ENCODE measurements at places on chromosomes 12 and 14. TPM values are rescaled to one million over a fixed set of nuclear protein-coding genes. Genes with fewer than 3 reads are reported as not detected.
A peak's percentile ranks its signal among the peaks of the same experiment; 100 is the strongest.

GRCh38 chr14:58792416-58792815 is 154.7 kb downstream of the DACT1 start:
- DNase-seq = no peak

- no peak for DNase-seq
Measured at GRCh38 chr12:54126029-54126695, 62.6 kb downstream of the SMUG1 start.

- DNase-seq = no peak
Measured at GRCh38 chr14:87863047-87863446, 129.9 kb downstream of the GALC start.

DNA sequence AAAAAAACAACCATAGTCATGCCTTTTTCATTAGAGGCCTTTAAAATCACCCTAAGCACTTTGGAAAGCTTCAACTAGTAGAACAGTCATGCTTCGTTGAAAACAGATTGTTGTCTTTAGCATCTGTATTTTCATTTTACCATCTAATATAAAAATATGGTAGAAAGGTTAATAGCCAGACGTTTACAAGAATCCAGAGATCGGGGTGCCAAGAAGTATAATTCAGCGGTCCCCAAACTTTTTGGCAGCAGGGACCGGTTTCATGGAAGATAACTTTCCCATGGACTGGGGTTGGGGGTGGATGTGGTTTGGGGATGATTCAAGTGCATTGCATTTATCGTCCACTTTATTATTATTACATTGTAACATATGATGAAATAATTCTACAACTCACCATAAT is 138.4 kb downstream of the GLT1D1 start:
- no peak for DNase-seq

GRCh38 chr12:52558781-52559445 is 6.0 kb upstream of the KRT71 start:
- DNase-seq = no peak

- peak; percentile 80 for DNase-seq
Measured at GRCh38 chr12:53508534-53509170, 1.4 kb upstream of the NPFF start.

- no peak for DNase-seq
Measured at GRCh38 chr14:32677129-32677780, 261.4 kb upstream of the NPAS3 start.

DNA sequence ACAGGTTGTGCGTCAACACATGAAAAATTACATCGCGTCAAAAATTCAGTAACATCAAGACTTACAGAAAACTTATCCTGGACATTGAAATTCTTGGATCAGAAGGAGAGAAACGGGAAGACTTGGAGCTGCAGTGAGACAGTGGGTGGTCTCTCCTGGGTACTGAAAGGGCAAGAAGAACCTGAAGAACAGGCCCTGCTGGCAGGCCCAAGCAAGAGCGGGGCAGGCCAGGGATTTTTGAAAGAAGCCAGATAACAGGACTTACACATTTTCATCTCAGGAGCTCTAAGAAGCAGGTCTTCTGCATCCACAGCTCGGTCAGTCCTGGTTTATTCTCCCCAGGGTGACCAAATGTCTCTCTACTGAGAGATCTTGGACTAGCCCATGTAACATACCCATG is 466.5 kb upstream of the SOX5 start:
- no peak for DNase-seq

GRCh38 chr12:126487431-126487980 is 1422.3 kb downstream of the AACS start:
- no peak for DNase-seq

DNA sequence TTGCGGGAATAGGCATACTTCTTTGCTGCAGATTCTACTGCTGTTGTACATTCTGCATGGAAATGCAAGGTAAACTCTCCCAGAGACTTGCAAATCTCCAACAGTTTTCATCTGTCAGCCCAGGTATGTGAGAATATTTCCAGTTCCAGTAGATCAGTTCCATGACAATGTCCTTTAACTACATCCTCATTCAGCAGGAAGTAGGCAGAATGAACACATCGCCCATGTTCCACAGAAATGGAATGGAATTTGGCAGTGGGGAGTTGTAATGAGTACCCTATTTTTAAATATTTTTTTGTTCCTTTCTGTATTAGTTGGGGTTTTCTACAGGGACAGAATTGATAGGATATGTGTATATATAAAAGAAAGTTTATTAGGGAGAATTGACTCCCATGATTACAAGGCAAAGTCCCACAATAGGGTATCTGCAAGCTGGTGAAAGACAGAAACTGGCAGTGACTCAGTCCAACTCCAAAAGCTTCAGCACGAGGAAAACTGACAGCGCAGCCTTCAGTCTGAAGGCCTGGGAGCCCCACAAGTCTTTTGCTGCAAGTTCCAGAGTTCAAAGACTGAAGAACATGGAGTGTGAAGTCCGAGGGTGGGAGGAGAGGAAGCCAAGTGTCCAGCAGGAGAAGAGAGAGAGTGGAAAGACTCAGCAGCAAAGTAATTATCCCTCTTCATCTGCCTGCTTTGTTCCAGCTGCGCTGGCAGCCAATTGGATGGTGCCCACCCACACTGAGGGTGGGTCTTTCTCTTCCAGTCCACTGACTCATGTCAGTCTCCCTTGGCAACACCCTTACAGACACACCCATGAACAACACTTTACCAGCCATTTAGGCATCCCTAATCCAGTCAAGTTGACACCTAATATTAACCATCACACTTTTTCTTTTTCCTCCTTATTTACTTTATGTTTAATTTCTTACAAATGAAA is 110.4 kb upstream of the SCAF11 start:
- no peak for DNase-seq

DNA sequence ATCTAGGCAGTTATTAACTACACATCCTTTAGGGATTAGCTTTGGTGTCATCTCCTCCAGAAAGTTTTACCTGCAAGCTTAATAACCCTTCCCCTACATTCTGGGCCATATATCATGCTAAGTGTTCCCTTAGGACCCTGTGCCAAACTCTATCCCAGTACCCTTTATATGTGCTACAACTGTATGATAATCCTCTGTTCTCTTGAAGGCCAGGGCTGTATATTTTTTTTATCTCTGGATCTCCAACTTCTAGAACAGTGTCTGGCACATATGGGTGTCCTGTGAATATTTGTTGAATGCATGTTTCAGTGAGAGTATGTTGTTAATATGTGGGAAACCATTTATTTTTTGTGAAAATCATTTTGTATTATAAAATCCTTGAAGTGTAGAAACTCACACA is 106.7 kb downstream of the PPM1A start:
- no peak for DNase-seq

- no peak for DNase-seq
Measured at GRCh38 chr14:66507181-66507721, 696 bp upstream of the GPHN start.

DNA sequence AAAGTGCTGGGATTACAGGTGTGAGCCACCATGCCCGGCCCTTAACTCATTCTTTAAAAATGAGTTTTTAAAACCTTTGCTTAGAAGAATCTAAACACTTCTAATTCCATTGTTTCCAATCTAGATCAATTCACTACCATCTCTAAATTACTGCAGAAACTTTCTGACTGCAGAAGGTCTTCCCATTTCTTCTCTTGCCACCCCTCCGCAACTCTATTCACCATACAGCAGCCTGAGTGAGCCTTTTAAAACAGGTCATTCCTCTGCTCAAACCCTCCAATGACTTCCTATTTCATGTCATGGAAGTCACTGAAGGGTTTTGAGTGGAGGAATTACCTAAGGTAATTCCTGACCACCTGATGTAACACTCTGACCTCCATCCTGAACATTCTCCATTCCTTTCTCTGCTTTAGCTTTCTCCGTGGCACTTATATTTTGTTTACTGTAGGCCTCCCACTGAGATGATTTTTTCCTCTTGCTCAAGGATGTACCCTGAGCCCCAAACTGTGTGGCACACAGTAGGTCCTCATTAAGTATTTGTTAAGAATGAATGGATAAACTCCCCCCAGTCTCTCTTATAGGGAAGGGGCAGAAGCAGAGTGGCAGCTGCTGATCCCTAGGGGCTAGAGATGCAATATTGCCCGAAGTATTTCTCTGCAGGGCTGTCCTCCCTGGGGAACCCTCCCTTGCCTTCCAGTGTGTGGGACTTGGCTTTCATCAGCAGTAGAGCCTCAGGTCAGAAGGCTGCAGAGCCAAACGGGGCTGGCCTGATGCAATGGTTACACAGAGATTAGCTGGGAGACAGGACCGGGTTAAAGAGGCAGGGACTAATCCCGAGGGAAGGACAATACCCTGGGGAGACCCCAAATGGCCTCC is 1.2 kb downstream of the DDIT3 start:
- DNase-seq = no peak

GRCh38 chr12:96150442-96150841 is 43.7 kb upstream of the ELK3 start:
- DNase-seq = no peak

The CDCA4 gene
- 55.1 TPM for total RNA-seq

The LRIG3 gene
- 0.14 TPM for total RNA-seq

The WNT1 gene
- total RNA-seq = not detected

The LBHD2 gene
- total RNA-seq = not detected

The KLRF1 gene
- total RNA-seq = not detected

The SLC10A1 gene
- not detected for total RNA-seq

All from activated T-cell treated with anti-CD3 and anti-CD28 coated beads, Interleukin-2, amount 50 U/mL, for 4 hours (primary cell).